ENCODE measurements at places on chromosomes 16 and 17. TPM values are rescaled to one million over a fixed set of nuclear protein-coding genes. Genes with fewer than 3 reads are reported as not detected.

The CDH1 gene
- 116 TPM for total RNA-seq

The KRT25 gene
- not detected for total RNA-seq

The KRTAP4-9 gene
- total RNA-seq = not detected

The FBXW10B gene
- 6.9 TPM for total RNA-seq

The CDH11 gene
- total RNA-seq = 45.2 TPM

The GGT6 gene
- total RNA-seq = 9.6 TPM

The PGP gene
- 15.5 TPM for total RNA-seq

The EEF2K gene
- total RNA-seq = 50.3 TPM

The CD7 gene
- 5.2 TPM for total RNA-seq

The KRTAP4-5 gene
- total RNA-seq = not detected

The LYRM1 gene
- total RNA-seq = 23.6 TPM

The FGF11 gene
- 10.8 TPM for total RNA-seq

The RTN4RL1 gene
- total RNA-seq = 3.7 TPM

The HSF4 gene
- 54.3 TPM for total RNA-seq

The MSLN gene
- total RNA-seq = not detected

The GJC1 gene
- total RNA-seq = 10.1 TPM
